ENCODE measurements at places on chromosomes 7 and 10.

GRCh38 chr10:30505543-30506298, 71.7 kb downstream of the MAP3K8 start:
- no peak for DNase-seq

- no peak for DNase-seq
These were observed 12.1 kb upstream of the MYL7 start for GRCh38 chr7:44152971-44153947.

GRCh38 chr10:48213047-48213446, 61.4 kb downstream of the FRMPD2 start:
- no peak for DNase-seq

DNA sequence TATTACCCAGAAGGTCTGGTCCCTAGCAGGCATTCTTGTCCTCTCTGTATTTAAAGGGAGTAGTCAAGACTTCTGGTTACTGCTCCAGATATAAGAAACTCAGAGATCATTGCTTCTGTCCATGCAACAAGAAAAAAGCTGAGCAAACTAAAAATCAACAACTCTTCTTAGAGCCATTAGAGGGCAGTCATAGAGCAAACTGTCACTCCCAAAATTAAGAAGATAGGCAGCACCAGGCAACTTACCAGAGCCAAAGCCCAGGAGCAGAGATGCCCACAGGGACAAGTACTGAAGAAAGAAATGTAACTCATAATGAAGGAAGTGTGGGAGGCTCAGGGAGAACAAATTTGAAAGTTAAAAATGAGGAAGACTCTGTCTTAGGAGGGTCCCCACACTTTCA, 472.9 kb upstream of the COBL start:
- no peak for DNase-seq

DNA sequence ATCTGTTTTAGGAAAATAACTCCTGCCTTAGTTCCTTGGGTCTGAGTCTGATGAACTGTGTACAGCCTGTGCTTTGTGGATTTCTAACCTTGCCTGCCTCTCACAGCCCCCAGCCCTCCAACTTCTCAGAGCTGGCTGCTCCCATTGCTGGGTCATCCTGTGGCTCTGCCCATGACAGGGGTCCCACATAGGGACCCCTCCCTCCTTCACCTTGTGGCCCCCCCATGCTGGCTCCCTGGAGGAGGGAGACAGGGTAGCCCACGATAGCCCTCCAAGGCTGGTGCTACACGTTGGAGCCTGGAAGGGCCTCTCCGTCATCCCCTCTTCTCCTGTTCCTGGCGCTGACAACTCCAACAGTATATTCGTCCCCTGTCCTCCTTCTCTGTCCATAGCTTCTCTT, 2.8 kb upstream of the DENND2A start:
- DNase-seq, result no peak

GRCh38 chr10:120749072-120749471, 102.1 kb upstream of the WDR11 start:
- DNase-seq, result no peak

DNA sequence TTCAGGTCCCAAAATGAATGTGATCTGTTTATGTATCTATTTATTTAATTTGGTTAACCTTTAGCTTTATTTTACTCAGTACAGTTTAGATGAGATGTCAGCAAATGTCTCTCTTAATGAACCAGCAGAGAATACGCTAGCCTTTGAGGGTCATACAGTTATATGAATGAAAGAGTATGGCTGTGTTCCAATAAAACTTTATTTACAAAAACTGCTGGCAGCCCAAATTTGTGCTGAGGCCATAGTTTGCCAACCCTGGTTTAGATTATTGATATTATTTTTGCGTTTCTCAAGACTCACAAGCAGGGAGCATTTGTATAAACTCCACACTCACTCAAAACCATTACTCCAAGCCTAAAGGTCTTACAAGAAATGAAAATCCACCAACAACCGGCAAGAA, 323.4 kb upstream of the NRP1 start:
- no peak for DNase-seq

DNA sequence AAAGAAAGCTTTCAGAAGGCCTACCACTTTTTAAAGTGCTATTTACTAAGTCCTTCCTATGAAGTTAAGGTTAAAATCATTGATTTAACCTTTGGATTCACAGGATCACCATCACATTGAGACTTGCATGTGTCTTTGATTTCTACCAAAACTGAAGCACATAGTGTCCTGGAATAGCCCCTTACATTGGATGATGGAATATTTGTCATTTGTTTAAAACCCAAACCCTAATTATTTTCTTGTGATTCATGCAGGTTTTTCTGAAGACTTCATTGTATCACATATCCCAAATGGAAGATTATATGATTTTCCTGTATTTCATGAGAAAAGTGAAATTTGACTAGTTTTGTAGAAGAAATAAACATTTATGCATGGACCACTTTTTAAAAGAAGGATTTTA, 3.3 kb downstream of the SEMA3A start:
- no peak for DNase-seq

GRCh38 chr7:138325434-138325833, 134.6 kb upstream of the TRIM24 start:
- DNase-seq, result no peak

GRCh38 chr10:128990986-128991385, 476.1 kb upstream of the MGMT start:
- no peak for DNase-seq

DNA sequence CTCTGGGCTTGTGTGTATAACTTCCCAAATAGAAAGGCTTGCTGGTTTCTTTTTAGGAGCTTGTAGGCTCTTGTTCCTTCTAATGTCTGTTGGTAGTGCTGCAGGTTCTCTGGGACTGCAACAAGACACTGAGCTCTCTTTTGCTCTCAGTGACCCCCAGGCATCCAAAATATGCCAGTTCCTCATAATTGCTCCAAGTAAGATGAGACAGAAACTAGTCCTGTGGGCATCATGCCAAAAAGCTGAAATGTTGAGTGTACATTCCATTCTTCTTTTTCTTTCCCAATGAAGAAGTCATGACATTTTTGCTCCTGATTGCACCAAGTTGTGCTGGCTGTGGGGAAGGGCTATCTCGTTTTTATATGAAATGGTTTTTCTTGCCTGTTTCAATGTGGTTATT, 7.1 kb upstream of the BTBD16 start:
- no peak for DNase-seq

GRCh38 chr10:112232670-112233069, 49.1 kb upstream of the GPAM start:
- DNase-seq, result no peak

GRCh38 chr10:637771-638195, 51.7 kb downstream of the DIP2C start:
- DNase-seq, result no peak

DNA sequence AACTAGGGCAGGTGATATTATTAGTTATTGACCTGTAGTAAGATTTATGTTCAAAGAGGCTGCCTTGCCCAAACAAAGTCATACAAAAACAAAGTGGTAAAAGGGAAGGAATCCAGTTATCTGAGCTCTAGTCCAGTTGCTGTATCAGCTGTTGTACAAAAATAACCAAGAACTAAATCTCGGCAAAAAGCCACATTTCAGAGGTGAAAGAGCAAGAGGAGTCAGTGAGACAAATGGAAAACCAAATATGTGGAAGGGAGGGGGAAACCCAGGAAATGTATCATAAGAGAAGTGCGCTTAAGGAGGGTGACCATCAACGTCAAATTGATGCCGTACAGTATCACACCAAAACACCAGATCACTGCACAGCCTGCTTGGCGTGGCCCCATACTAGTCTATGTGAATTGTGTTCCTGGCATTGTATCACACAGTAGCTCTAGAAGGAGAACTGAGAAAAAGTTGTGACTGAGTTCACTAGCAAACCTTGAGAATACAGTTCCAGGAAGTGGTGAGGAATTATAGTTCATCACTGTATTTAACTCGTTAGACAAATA, 6.4 kb downstream of the AGBL3 start:
- peak; percentile 70 for DNase-seq

DNA sequence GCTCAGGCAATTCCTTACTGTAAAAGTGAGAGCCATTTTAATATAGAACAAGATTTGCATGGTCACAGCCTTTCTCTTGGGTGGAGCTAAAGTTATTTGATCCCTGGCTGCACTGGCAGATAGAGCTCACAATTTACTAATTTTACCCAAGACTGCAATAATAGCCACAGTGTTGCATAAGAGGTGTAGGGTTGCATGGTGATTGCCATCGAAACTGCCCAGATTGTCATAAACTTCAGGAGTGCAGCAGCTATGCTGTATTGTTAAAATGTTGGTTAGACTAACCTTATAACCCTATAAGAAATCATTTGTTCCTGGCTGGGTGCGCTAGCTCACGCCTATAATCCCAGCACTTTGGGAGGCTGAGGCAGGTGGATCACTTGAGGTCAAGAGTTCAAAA, 50.0 kb downstream of the VCL start:
- no peak for DNase-seq

DNA sequence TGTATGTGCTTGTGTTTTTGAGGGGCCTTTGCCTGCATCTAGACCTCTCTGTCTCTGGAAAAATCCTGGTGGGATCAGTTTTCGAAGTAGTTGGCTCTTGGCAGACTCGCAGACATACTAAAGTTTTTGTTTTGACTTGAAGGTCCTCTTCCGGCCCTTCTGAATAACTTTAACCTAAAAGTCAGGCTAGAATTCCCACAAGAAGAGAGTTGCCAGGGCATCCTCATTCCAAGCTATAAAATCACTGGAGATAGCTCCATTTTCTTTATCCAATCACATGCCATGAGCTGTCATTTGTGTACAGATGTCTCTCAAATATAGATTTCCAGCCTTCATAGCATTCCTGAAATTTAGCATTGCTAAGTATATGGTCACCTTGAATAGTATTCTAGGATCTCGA, 967.8 kb downstream of the LRMDA start:
- DNase-seq, result no peak

GRCh38 chr7:140314573-140315480, 83.5 kb downstream of the SLC37A3 start:
- DNase-seq, result no peak

GRCh38 chr10:114808982-114809381, 12.6 kb upstream of the FHIP2A start:
- no peak for DNase-seq

- no peak for DNase-seq
These were observed 1.2 kb downstream of the PTEN start for GRCh38 chr10:87864496-87865059.

- DNase-seq, result no peak
These were observed 129.3 kb downstream of the TMEM178B start for GRCh38 chr7:141203177-141203576.

DNA sequence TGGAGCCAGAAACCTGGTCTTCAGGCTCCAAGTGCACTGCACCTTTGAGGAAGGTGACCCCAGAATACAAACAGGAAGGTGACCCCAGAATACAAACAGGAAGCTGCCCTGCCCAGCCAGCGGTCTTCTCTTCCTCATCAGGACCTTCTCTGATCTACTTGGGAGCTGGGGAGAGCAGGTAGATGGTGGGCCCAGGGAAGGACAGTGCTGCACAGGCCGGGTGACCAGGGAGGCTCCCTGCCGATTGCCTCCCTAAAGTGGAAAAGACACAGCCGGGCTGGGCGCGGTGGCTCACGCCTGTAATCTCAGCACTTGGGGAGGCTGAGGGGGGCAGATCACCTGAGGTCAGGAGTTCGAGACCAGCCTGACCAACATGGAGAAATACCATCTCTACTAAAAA, 151.8 kb upstream of the CHST15 start:
- DNase-seq, result no peak

DNA sequence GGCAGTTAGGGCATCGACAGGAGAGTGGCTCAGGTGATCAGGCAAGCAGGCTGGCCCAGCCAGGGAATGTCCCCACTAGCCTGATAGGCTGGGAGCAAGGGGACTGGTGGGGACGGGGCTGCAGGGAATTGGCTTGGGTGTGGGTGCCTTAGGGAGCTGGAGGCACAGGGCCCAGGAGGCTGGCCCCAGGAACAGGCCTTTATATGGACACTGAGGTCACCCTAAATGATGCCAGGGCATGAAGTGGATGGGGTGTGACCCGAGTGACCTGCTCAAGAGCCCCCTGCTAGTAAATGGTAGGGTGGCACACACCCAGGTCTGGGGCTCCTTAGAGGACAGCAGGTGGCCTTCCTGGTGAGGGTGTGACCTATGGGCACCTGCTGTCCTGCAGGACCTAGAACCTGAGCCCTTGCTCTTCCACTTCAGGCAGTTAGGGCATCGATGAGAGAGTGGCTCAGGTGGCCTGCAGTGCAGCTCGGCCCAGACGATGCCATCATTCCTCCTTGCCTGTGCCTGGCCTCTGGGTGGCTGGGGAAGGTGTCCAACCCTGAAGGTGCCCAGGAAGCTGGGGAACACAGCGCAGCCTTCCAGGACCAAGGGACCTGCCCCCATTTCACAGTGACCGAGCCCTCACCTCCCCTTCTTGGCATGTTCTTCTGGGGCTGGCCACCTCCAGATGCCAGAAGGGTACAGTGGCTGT, 51.7 kb upstream of the LEP start:
- no peak for DNase-seq

- DNase-seq, result no peak
These were observed 12.6 kb downstream of the YKT6 start for GRCh38 chr7:44213206-44213876.

GRCh38 chr7:141484907-141485306, 66.3 kb upstream of the AGK start:
- no peak for DNase-seq

- no peak for DNase-seq
These were observed 156.3 kb downstream of the RTKN2 start for GRCh38 chr10:62112300-62112699.

DNA sequence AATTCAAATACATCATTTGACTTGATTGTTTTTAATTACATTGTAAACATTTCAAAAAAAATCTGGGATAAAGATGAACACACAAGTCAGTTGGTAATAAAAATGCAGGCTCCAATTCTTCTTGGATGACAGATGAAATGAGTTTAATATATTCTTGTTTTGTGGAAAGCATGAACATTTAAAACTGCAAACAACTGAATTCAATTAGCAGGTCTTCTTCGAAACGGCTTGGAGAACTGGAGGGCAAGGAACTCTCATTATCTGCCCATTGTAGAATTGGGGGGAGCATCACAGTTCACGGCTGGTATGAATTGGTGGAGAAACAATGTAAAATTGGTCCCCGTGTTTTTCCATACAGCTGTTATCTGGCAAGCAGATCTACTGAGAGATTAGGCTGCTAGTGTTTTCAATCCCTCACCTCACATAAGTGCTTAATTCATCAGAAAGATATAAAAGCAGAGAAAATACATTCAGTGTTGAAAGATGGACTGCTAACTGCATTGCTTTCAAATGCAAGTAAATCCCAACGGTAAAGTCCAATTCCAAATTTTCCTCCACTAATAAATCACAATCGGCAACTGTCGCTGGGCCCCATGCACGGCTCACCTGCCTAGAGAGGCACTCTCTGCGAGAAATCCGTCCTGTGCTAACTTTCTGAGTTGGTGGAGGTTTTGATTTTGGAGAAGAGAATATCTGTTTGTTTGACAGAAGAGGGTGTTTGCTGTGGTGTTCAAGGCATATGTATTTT, 199.5 kb downstream of the ZNF438 start:
- no peak for DNase-seq

GRCh38 chr7:29976673-29977415, 12.8 kb downstream of the SCRN1 start:
- no peak for DNase-seq

DNA sequence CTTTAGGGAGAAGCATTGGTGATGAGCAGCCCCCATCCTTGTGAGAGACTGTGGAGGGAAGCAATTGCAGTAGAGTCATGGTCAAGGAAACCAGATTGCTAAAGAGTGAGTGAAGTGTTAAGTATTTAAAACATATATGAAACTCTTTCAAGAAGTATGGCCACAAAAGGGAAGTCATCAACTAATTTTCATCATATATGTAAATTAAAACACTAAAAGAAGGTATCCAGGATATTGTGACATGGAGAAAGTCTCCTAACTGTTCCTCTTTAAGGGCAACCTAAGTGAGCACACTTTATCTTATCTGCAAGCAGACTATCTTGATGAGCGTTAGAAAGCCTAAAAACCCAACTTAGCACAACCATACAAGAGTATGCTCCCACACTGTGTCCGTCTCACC, 69.7 kb downstream of the CD36 start:
- no peak for DNase-seq
